ENCODE measurements at places on chromosomes 3 and 15.

GRCh38 chr3:179860275-179861107 is 176.2 kb downstream of the PEX5L start:
- H3K36me3 ChIP-seq: no peaks in the 10 kb centered on the region
- H3K27me3 ChIP-seq: peaks cover 2% of the 10 kb centered on the region
- DNase-seq: no peak
- H3K4me1 ChIP-seq: peaks cover 4% of the 10 kb centered on the region
- no peak overlapping the region for H3K27ac ChIP-seq

DNA sequence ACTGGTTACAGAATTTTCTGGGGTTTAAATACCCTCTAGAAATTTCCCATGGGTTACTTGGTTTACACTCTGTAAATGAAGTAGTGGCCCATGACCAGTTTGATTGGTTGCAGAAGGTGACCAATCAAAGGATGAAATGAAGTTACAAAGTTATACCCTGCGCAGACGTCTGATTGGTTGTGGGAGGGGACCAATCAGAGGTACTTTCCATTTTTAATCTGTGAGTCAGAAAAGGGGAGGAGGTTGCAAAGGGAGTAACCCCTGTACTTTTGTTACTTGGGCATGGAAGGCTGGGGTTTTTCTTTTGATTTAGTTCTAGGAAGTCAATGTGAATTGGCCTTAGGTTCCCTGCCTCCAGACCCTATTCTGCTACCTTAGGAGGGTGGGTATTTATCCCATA is 18.7 kb upstream of the APH1B start:
- H3K27ac ChIP-seq: no peak overlapping the region
- no peak overlapping the region for H3K4me3 ChIP-seq
- no peaks in the 10 kb centered on the region for H3K27me3 ChIP-seq
- H3K36me3 ChIP-seq: peaks cover 18% of the 10 kb centered on the region
- DNase-seq: no peak

GRCh38 chr3:99638167-99638948 is at the start of gene COL8A1:
COL8A1 (plus strand) TSS chr3:99638594; CDS start chr3:99790683, 152,089 bp downstream.
- no peaks in the 10 kb centered on the region for H3K36me3 ChIP-seq
- peaks cover 76% of the 10 kb centered on the region for H3K27me3 ChIP-seq
- peak within 1 kb of the TSS; percentile 61 for H3K4me3 ChIP-seq
- DNase-seq: no peak

DNA sequence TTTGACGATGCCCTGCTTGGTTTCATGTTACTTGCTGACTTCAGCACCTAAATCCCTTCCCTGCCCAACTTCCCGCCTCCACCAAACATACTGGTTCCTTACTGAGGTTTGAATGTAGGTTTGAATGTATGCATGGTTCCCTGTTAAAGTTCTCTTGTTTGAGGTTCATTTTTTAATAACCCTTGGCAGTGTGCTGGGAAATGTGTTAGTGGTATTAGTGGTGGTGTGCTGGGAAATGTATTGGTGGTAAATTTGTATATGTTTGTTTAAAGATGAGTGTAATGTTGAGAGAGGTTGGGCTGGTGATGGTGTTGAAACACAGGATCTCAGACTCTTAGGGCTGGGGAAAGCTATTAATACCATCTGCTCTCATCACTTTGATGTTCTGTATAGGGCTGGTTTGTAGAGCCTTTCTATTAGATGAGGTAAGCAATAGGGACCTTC is 392.7 kb downstream of the PTPRG start:
- no peaks in the 10 kb centered on the region for H3K36me3 ChIP-seq
- H3K4me1 ChIP-seq: peaks cover 10% of the 10 kb centered on the region
- H3K27ac ChIP-seq: no peak overlapping the region

- peak overlapping the region; percentile 67 for H3K4me3 ChIP-seq
- H3K27ac ChIP-seq: peak overlapping the region; percentile 18
- peaks cover 73% of the 10 kb centered on the region for H3K27me3 ChIP-seq
- H3K4me1 ChIP-seq: peaks cover 9% of the 10 kb centered on the region
- H3K36me3 ChIP-seq: no peaks in the 10 kb centered on the region
- DNase-seq: no peak
Observed at GRCh38 chr3:194686414-194686815, 732 bp downstream of the FAM43A start.

DNA sequence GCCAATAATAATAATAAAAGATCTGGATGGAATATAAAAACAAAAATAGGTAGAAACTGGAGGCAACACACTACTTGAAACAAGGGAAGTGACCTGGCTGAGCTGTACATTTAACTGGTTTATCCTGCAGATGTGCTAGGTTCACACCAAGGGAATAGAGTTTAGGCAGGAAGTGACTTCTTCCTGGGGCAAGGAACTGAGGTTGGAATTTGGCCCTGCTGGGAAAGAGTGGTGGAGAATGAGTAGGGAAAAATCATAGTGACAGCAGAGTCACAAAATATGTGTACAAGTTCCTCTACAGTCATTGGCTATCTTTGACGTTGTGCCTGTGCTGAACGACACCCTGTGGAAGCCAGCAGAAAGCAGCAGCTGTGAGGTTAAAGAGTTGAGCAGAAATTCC is 44.1 kb downstream of the ARHGAP11B start:
- H3K27ac ChIP-seq: no peak overlapping the region
- H3K27me3 ChIP-seq: no peaks in the 10 kb centered on the region
- H3K4me3 ChIP-seq: no peak overlapping the region
- no peaks in the 10 kb centered on the region for H3K4me1 ChIP-seq
- DNase-seq: no peak

DNA sequence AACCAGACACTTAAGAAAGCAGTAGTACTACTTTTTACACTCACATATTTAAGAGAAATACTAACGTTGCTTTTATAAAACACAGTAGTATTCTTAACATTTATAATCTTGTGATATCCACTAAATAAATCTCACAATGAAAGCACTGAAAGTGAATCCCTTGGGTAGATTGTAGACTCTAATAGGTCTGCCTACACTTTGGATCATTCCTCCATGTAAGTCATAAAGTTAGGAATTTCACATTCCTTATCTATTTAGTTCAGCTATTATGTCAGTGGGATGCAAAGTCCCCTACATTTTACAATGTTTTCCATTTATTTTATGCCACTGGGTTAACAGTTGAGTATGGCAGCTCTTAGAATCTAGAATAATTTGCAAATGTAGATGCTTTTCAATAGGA is 330.7 kb downstream of the LSAMP start:
- DNase-seq: no peak
- H3K27ac ChIP-seq: no peak overlapping the region
- H3K4me1 ChIP-seq: peaks cover 2% of the 10 kb centered on the region
- H3K27me3 ChIP-seq: no peaks in the 10 kb centered on the region

GRCh38 chr15:38389924-38390542 is 63.9 kb upstream of the FAM98B start:
- no peak overlapping the region for H3K27ac ChIP-seq
- DNase-seq: peak; percentile 59
- H3K27me3 ChIP-seq: peaks cover 3% of the 10 kb centered on the region
- no peaks in the 10 kb centered on the region for H3K4me1 ChIP-seq
- H3K36me3 ChIP-seq: no peaks in the 10 kb centered on the region

DNA sequence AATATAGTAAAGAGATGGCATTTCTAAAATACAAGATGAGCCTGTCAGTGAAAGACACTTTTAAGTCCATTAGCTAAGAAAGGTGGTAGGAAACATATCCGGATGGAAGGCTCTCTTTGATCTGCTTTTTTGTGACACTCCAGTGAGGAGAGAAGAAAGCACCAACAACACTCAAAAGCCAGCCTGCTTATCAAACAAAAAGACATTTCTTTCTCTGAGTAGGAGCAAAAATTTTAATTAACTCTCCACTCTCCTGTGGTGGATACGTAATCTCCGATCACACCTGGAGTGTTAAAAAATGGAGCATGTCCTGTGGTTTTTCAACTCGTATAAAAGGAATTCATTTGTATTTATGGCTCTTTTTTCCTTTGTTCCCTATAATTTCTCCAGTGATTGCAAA is 65.3 kb downstream of the OXNAD1 start:
- peaks cover 16% of the 10 kb centered on the region for H3K4me1 ChIP-seq
- no peak overlapping the region for H3K4me3 ChIP-seq
- H3K27ac ChIP-seq: no peak overlapping the region
- no peak for DNase-seq
- H3K36me3 ChIP-seq: peaks cover 31% of the 10 kb centered on the region

DNA sequence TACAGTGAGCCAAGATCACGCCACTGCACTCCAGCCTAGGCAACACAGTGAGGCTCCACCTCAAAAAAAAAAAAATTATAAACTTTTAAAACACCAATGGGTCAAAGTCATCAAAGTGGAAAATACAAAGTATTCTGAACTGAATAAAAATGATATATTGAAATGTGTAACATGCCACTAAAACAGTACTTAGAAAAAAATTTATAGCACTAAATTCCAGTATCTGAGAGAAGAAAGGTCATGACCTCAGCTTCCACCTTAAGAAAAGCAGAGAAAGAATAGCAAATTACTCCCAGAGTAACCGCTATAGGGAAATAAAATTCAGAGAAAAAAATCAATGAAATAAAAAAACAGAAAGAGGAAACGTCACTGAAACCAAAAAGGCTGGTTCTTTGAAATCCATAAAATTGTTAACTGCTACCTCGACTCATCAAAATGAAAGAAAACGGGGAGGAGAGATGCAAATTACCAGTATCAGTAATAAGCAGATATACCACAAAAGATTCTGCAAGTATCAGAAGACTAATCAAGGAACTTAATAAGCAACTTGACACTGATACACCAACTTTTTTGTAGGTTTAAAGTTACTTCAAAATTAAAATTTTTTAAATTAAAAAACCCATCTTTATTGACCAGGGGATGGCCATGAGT is 20.8 kb downstream of the ATP13A3 start:
- peaks cover 6% of the 10 kb centered on the region for H3K36me3 ChIP-seq
- no peak overlapping the region for H3K4me3 ChIP-seq
- no peak overlapping the region for H3K27ac ChIP-seq
- no peak for DNase-seq

- no peaks in the 10 kb centered on the region for H3K36me3 ChIP-seq
- peaks cover 4% of the 10 kb centered on the region for H3K27me3 ChIP-seq
- H3K27ac ChIP-seq: no peak overlapping the region
Observed at GRCh38 chr3:152581951-152582350, 253.0 kb upstream of the P2RY1 start.

DNA sequence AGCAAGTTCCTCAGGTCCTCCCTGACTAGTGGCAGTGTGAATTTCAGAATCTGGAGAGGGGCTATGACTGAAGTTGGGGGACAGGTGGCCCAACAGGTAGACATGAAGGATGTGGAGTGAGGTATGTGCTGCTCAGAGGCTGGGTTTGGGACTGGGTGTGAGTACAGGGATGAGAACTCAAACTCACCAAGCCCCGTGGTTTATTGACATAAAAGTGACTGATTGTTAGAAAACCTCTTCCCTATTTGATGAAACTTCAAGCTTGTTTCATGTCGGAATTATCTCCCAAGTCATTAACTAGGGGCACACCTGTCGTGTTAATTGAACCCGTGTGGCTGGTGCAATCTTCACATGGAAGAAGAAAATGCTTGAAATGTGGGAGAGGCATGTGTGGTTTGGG is 27.1 kb downstream of the FGD5 start:
- H3K27ac ChIP-seq: no peak overlapping the region
- H3K4me1 ChIP-seq: peaks cover 2% of the 10 kb centered on the region
- peaks cover 69% of the 10 kb centered on the region for H3K27me3 ChIP-seq
- H3K4me3 ChIP-seq: no peak overlapping the region
- no peaks in the 10 kb centered on the region for H3K36me3 ChIP-seq

GRCh38 chr15:85479071-85479647 is 98.8 kb downstream of the AKAP13 start:
- no peaks in the 10 kb centered on the region for H3K36me3 ChIP-seq
- no peaks in the 10 kb centered on the region for H3K27me3 ChIP-seq
- H3K27ac ChIP-seq: peak overlapping the region; percentile 48
- no peak for DNase-seq

GRCh38 chr3:23485922-23486321 is 282.8 kb downstream of the UBE2E2 start:
- H3K36me3 ChIP-seq: peaks cover 5% of the 10 kb centered on the region
- H3K27ac ChIP-seq: no peak overlapping the region
- no peak overlapping the region for H3K4me3 ChIP-seq
- no peaks in the 10 kb centered on the region for H3K27me3 ChIP-seq
- peaks cover 15% of the 10 kb centered on the region for H3K4me1 ChIP-seq

DNA sequence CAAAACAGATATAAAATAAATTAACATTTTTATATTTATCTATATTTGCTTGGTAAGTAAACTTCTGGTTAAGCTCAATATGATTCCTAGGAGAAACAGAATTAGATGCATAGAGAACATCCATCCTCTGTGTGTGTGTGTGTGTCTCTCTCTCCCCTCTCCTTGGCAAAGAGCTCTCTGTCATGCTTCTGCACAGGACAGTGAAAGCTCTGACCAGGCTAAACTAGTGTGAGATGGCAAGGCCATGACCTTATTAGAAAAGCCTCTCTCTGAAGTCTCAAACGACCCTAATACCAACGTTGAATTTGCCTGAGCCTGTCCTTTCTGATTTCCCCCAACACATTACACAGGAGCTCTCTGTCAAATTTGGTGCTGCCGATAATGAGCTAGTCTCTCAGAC is 746.0 kb downstream of the VGLL3 start:
- H3K27ac ChIP-seq: no peak overlapping the region
- peaks cover 8% of the 10 kb centered on the region for H3K4me1 ChIP-seq
- H3K4me3 ChIP-seq: no peak overlapping the region

GRCh38 chr3:196207159-196207832 is 3.9 kb downstream of the ZDHHC19 start:
- no peak for DNase-seq
- H3K36me3 ChIP-seq: no peaks in the 10 kb centered on the region
- no peaks in the 10 kb centered on the region for H3K4me1 ChIP-seq
- H3K27ac ChIP-seq: no peak overlapping the region

- H3K36me3 ChIP-seq: no peaks in the 10 kb centered on the region
- H3K27me3 ChIP-seq: no peaks in the 10 kb centered on the region
- H3K27ac ChIP-seq: no peak overlapping the region
- H3K4me1 ChIP-seq: peaks cover 40% of the 10 kb centered on the region
- H3K4me3 ChIP-seq: no peak overlapping the region
- DNase-seq: no peak
Observed at GRCh38 chr15:29873947-29874411, 51.7 kb upstream of the TJP1 start.

DNA sequence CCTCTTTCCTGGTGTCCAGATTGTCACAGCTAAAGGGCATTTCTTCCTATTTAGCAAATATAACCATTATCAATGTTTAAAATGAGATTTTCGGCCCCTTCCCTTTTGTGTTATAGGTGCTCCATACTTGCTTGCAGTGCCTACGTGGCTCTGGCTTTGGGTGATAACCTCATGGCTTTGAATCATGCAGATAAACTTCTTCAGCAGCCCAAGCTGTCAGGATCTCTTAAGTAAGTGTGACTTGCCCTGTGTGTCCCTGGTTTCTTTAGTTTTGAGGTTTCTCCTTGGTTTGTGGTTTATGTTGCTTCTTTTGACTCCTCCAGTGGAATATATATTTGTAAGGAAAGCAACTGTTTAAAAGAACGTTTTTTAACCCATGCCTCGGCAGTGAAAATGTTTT is 58.5 kb upstream of the TRIM71 start:
- DNase-seq: no peak
- H3K4me3 ChIP-seq: no peak overlapping the region

DNA sequence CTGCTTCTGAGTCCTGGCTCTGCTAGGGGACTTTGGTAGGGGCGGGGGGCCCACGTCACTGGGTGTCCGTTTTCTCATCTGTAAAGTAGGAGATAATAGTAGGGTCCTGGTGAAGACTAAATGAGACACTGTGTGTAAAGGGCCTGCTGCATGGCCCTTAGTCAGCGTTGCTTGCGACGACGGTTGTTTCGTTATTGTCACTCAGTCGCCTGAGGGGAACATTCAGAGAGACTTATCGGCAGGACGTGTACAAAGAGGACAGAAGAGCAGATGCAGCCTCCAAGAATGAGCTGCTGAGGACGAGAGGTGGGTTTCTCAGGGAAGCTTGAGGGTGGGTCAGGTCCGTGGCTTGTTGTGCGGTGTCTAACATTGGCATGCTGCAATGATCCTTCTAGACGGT is 52.9 kb upstream of the MEX3B start:
- no peak overlapping the region for H3K27ac ChIP-seq
- no peak overlapping the region for H3K4me3 ChIP-seq
- no peak for DNase-seq
- H3K36me3 ChIP-seq: no peaks in the 10 kb centered on the region

All from progenitor cell of endocrine pancreas (in vitro differentiated cells).